Stimulated activated CD8-positive, alpha-beta memory T cell treated with anti-CD3 and anti-CD28 coated beads, Interleukin-12 subunit alpha, Interleukin-12 subunit beta, amount 100 ng/mL, for 1 hour (primary cell): ENCODE measurements at places on chromosomes 5 and 9.

DNA sequence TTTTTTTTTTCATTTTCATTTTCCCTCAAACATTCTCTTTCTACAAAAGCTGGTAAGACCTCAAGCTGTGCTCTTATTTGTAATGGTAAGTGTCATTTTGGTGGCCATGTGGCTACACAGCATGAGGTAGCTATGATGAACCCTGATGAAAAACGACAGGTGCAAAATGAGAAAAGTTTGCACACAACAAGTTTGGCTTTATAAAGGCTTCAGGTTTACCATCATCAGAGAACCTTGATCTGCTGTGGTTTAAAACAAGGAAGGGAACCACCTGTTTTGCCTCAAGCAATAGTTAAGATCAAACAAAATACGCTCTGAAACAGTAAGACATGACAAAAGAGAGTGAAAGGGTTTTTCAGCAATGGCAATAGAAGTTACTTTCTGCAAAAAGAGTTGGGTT is 1124.6 kb upstream of the ACO1 start:
- DNase-seq, result no peak

GRCh38 chr9:123432331-123433236 is 76.6 kb downstream of the CRB2 start:
- DNase-seq, result no peak

DNA sequence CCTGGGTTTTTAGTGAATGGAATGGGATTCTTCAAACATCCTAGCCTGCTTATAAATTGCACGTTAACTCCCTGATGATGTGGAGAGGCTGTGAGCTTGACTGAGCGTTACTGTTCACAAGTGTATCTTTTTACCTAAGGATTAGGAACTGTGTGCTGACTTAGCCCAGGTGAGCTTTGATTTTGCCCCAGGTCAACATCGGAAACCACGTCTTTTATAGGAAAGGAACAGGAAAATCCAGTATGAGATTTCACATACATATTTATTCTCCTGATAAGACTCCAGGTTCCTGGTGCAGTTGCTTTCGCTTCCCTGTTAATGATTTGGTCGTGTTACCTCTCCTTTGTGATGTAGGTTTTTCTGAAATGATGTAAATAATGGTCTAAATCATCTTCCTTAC is 103.2 kb upstream of the BASP1 start:
- DNase-seq, result no peak

DNA sequence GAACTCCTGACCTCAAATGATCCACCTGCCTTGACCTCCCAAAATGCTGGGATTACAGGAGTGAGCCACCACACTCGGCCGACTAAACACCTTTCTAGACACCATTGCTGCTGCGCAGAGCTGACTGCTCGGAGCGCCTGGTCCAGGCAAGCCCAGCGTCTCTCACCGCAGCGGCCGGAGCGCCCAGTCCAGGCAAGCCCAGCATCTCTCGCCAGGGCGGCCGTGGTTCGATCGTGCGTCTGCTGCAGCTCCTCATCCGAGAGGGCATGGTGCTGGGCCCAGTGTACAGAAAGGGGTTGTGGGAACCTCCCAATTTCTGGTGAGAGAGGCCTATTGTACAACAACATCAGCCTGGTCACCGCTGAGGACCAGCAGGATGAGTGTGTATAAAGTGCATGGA is 109.5 kb upstream of the RAPGEF1 start:
- DNase-seq, result no peak

DNA sequence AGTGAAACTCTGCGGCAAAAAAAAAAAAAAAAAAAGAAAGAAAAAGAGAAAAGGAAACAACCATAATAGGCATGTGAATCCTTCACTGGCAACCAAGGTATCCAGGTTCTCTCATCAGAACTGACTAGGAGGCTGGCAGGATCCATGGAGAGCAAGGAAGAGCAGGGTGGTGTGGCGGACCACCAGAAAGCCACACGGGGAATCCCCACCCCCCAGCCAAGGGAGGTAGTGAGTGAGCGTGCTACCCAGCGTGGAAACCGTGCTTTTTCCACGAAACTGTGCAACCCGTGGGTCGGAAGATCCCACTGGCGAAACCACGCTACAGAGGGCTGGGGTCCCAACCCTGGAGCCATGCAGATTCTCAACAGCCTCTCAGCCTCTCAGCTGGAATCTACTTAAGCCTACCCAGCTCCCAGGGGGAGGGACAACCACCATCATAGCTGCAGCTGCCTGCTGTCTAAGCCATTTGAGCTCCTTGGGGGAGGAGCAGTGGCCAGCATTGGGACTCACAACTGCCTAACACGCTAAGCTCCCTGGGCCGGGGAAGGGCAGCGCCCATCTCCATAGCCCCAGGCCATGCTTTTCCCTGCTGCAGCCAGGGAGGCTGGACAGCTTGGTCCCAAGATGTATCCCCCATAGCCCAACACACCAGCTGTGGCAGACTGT is 91.6 kb downstream of the PRELID2 start:
- DNase-seq, result no peak

- DNase-seq, result no peak
Observed at GRCh38 chr9:109158651-109159050, 8.4 kb downstream of the FRRS1L start.
